Stimulated activated CD8-positive, alpha-beta memory T cell treated with anti-CD3 and anti-CD28 coated beads, Interleukin-7, amount 100 ng/mL, for 24 hours (primary cell): ENCODE measurements at places on chromosomes 2 and 18.

- DNase-seq: no peak
These were observed 66.1 kb upstream of the ID2 start for GRCh38 chr2:8615576-8616281.

GRCh38 chr2:146003337-146003736, 1483.4 kb upstream of the ZEB2 start:
- DNase-seq: no peak

- DNase-seq: no peak
These were observed 457.8 kb upstream of the MEX3C start for GRCh38 chr18:51655327-51655698.

DNA sequence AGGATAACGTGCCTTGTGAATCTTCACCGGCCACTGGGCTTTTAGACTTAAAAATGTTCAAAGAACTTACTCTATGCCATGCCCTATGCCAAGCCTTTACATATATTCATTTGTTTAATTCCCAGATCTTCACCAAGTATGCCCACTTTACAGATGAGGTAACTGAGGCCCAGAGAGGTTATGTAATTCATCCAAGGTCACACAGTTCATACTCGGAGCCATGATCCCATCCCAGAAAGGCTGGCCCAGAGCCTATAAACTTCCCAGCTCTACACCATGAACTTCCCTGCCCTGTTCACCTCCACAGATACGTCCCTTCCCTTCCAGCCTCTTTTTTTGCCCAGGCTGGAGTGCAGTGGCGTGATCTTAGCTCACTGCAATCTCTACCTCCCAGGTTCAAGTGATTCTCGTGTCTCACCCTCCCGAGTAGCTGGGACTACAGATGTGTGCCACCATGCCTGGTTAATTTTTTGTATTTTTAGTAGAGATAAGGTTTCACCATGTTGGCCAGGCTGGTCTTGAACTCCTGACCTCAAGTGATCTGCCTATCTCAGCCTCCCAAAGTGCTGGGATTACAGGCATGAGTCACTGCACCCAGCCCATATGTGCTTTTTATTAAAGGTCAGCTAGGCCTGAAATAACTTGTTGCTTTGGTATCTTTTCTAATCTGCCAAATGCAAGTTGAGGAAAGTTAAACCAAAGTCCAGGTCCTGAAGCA, 44.1 kb downstream of the MTHFD2 start:
- DNase-seq: no peak

DNA sequence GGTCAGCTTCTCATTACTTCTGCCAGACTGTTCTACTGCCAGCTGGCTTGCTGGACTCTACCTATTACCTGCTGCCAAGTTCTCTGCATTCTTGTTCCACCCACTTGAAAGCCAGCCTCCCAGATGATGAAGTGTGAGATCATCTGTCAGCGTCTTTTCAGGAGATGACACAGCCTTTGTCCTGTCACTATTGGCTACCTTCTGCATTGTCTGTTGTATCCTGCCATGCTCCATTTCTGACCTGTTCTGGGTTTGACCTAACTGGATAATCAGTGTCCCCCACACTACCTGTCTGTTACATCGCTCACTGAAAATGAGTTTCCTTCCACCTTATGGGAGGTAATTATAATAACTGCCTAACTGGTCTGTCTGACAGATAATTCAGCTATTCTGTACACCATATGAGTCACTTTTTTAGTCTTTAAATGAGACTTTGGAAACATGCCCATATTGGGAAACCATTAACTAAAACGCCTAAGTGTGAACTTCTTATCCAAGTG, 520.6 kb downstream of the METTL4 start:
- no peak for DNase-seq

DNA sequence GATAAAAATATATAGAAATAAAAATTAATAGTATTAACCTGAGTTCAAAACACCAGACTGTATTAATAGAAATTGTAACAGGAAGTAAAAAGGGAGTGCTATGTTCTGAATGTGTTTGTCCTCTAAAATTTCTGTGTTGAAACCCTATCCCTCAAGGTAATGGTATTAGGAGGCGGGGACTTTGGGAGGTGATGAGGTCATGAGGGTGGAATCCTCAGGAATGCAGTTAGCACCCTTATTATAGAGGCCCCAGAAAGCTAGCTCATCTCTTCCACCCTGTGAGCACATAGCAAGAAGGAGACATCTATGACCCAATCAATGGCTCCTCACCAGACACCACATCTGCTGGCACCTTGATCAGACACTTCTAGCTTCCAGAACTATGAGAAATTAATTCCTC, 124.5 kb downstream of the CMPK2 start:
- no peak for DNase-seq

DNA sequence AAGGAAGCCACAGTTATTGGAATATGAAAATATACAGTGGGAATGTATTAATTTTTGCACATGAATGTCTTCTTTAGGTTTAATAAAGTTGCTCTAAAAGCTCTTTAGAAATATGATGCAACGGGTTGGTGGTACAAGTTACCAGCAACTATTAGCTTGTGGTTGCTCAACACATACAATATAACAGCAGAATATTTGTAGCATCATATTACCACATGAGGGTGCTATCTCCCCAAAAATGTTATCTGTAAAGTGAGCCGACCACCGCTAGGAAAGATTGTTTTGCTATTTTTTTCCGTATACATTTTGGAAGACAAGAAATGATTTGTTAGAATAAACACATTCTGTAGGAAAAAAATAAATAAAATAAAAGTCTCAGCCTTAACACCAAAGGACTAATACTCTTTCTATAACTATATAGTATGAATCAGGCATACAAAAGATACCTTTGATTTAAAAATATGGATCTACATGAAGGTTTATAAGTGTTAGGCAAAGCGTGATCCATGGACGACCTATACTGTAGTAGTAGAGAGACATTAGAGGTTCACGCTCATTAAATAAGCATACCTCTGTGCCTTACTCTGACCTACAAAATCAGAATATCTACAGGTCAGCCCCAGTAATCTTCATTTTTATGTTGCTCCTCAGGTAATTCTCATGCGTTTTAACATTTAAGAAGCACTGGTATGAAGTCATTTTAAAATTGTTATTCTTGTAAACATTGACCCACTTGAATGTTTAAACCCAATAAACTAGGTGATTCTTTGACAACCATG, 1110.6 kb upstream of the ACVR2A start:
- DNase-seq: no peak

GRCh38 chr18:12296457-12296856, 11.6 kb upstream of the TUBB6 start:
- no peak for DNase-seq

GRCh38 chr2:13046557-13047165, 329.9 kb downstream of the TRIB2 start:
- DNase-seq: no peak

DNA sequence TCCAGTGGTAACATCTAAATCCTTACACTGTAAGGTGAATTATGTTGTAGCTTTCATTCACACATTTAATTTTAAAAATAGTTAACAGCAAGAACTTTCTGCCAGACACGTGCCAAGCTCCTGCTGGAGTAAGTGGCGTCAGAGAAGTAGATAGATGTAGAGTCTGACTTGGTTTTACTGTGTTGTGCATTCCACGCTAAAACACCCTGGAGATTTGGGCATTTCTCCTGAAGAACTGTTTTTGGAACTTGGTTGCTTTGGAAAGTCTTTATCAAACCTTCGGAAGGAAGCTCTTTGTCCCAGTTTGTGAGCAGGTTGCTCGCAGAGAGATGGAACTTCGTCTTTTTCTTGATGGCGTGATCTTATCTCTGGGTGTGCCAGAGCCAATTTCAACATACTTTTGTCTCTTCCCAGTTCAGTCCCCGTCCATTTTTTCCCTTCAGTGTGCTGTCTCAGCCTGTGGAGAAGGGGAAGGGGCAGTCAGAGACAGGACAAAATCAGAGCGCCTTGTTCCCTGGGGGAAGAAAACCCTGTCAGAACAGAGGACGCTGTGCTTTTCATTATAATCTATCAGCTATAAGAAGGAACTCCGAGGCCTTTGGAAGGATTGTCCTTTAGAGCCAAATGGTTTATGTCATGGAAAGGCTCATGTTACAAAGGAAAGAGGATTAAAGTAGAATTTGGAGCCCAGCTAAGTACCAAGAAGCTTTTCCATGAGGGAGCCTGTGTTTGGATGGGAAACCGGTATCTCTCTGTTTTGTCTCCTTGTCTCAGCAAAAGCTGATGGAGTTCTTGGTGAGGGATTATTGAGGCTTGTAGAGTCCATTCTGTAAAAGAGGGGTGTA, 18.9 kb downstream of the GRHL1 start:
- no peak for DNase-seq

- DNase-seq: no peak
These were observed 79.1 kb downstream of the LRRTM4 start for GRCh38 chr2:77443076-77443475.

GRCh38 chr2:189285962-189286645, 106.5 kb upstream of the COL5A2 start:
- no peak for DNase-seq

- no peak for DNase-seq
These were observed 17.2 kb downstream of the REV1 start for GRCh38 chr2:99472600-99472960.

DNA sequence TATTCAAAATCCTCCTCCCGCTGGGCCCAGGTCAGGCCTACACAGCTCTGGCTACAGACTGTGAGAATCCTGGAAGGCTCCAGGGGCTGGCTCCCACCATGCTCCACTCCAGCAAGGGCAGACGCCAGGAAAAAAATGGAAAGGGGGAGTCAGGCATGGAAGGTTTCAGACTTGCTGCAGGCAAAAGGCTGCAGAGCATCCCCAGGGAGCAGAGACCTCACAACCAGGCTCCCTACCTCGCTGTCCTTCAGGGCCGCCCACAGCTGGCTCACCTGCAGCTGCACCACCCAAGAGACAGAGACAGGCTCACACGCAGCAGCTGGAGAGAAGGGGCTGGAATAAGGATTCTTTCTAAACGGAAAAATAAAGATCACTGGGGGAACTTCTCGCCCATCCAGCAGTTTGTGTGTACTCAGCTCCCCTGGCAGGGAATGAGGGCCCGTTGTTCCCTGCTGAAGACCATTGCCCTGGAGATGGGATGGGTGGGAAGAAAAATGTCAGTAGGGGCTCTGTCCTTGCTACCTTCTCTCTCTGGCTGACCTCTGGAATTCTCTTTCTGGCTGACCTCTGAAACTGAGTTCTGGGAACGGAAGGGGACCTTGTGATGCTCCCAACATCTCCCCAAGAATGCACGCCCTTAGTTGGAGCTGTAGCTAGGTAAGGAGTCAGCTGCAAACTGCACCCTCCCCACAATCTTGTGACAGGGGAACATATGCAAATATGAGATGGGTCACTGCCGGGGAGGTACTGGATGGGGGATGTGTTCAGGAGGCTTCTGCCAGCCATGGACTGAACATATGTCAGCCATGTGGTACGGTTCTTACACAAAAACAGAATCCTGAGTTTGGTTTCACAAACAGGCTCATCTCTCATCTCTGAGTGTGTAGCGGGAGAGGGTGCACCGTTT, 34.5 kb downstream of the BCL2 start:
- DNase-seq: no peak

DNA sequence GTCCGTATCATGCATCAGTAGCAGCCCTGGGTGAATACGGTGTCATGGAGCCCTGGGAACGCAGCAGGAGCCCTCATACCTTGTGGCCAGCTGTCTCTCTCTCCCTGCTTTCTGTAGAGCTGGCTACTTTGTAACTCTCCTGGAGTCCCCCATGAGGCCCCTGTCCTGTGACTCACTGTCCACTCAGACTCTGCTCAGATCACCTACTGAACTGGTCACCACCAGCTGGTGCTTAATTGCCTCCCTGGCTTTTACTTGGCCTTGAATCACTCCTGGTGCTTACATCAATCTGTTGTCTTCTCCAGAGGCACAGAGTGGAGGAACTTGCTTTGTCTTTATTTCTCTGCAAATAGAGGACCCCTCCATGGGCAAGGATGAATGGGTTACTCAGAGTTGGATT, 172.7 kb downstream of the HRH4 start:
- DNase-seq: no peak

DNA sequence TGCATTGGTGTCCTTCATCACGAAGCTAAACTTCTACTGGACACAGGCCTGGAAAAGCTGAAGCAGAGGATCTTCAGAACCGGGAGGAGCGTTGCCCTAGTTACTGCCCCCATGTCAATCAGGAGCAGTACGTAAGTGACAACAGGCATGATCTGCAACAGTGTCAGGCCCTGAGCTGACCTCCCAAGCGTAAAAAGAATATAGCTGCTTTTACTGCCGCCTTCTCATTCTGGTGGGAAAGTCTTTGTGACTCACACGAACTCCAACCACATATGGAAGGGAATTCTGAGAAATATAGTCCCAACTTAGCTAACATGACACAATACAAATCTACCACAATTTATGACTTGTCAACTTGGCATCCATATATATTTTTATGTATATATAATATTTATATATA, 1007.7 kb upstream of the CDH2 start:
- no peak for DNase-seq

DNA sequence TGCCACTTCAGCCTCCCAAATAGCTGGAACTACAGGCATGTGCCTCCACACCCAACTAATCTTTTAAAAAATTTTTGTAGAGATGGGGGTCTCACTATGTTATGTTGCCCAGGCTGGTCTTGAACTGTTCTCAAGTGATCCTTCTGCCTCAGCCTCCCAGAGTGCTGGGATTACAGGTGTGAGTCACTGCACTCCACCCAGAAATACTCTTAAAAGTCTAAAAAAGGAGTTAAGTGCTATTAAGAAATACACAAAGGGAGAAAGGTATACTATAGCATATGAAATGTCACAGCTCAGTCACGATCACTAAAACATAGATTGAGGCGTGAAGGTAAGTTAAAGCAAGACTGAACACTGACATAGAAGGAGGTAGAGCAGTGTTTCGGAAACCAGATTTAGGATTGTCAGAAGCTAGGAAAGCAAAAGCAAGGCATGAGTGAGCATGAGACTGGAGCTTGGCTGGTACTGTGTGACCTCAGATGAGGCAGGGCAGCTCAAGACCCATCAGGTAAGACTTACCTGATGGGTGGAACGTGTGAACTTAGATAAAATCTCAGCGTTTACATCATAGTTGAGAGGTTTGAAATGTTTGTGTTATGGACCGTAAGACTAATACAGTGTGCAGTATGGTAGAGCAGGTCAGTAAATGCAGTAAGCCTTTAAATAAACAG, 9.2 kb downstream of the CCNYL1 start:
- DNase-seq: no peak

- DNase-seq: no peak
These were observed 529.1 kb downstream of the ZNF804A start for GRCh38 chr2:185127412-185127811.

GRCh38 chr2:74387346-74387745, 7.2 kb upstream of the DCTN1 start:
- DNase-seq: no peak

DNA sequence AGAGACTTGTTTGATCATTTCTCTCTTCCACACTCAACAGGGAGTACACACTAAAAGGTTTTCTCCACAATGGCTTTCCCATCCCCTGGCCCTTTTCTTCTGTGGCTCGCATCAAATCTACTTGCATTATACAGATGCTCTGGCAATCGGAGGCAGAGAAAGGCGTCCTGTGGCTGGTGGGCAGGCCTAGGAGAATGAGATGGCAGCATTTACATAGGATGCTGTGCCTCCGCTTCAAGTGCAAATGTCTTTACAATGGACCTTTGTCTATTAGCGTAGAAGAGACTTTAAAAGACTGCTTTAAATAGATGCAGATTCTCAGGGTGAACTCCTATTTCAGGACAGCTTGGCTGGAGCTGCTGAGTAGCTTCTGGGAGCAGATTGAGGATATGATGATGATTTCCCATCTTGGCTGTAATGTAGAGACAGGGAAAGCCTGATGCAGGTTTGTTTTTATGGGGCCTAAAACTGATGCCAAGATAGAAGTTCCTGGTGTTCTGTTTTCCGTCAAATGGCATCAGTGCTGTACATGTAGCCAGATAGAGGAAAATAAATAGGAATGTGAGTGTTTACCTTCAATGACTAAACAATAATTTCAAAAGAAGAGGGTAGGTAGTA, 423.4 kb downstream of the RND3 start:
- no peak for DNase-seq
